CD4-positive, alpha-beta memory T cell (primary cell): ENCODE measurements at places on chromosomes 2 and 18. TPM values are rescaled to one million over a fixed set of nuclear protein-coding genes. Genes with fewer than 3 reads are reported as not detected.
A peak's percentile ranks its signal among the peaks of the same experiment; 100 is the strongest.

The ATP6V1B1 gene
- not detected for total RNA-seq

The CDKL4 gene
- 0.38 TPM for total RNA-seq

DNA sequence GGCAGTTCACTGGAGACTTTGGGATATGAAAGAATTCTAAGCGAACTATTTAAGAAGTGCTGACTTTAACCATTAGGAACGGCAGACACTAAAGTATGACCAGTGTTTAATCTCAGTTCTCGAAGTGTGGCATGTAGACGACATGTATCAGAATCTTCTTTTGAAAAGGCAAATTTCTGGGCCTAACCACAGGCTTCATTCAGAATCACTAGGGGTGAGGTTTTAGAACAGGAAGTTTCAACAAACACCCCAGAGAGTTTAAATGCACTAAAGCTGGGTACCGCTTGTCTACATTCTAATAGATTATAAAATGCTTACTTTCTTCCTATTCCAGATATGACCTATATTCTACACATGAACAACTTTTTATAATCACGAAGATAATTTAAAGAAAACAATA is 180.3 kb downstream of the ANKRD44 start:
- H3K27me3 ChIP-seq = no peaks in the 10 kb centered on the region
- H3K36me3 ChIP-seq = peaks cover 27% of the 10 kb centered on the region
- DNase-seq = peak; percentile 30
- no peak overlapping the region for H3K4me3 ChIP-seq

GRCh38 chr18:54822872-54823845 is 5.1 kb upstream of the RAB27B start:
- H3K4me3 ChIP-seq = no peak overlapping the region
- DNase-seq = no peak

DNA sequence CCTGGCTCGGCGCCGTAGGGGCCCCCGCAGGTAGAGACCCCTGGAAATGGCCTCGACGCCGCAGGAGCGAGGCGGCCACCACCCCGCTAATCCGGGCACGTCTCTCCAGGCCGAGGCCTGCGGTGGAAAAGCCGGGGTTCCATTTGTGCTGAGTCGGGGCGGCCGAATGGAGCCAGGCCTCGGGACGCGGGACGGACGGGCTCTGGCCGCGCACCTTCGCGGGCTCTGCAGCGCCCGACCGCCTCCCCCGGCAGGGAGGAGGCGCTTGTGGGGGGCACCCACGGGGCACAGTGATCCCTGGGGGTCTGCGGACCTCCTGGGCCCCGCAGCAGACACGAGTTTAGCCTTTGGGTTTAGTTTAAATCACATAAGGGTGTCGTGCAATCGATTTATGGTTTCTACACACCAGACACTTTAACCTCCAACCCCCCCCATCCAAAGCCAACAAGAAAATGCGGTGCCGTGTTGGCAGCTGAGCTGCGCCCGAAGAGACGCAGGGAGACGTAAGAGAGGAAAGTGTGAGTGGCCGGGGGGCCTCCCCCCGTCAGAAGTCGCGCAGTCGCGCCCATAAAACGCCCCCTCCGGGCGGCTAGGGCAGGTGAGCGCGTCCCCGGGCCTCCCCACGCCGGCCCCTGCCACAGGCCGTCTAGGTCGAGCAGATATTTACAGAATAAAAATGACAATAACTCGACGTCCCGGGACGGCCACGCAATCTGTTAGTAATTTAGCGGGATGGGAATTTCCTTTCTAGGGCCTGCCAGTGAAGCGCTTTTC is 1.0 kb upstream of the NFATC1 start:
- peak overlapping the region; percentile 17 for H3K4me3 ChIP-seq
- H3K36me3 ChIP-seq = no peaks in the 10 kb centered on the region
- peak; percentile 89 for DNase-seq
- H3K27me3 ChIP-seq = no peaks in the 10 kb centered on the region
- peaks cover 43% of the 10 kb centered on the region for H3K4me1 ChIP-seq

DNA sequence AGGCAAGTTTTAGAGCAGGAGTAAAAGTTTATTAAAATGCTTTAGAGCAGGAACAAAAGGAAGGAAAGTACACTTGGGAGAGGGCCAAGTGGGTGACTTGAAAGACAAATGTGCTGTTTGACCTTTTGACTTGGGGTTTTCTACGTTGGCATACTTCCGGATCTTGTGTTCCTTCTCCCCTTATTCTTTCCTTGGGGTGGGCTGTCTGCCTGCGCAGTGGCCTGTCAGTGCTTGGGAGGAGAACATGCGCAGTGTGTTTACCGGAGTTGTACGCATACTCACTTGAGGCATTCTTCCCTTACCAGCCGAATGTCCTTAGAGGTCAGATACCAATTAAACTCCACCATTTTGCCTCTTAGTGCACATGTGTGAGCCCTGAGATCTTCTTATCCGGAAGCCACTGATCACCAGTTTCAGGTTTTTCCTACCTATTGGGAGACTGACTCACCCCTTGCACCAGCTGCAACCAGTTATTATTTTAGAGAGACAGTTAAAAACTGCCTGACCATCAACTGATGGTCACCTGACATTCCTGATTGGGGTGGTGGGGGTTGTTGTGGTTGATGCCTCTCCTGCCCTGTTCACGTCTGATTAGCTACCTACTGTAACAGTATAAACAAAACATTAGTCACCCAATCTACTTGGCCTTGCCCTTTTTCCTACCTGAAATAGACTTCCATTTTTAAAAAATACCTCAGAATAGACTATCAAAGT is 67.5 kb downstream of the NYAP2 start:
- peaks cover 15% of the 10 kb centered on the region for H3K4me1 ChIP-seq
- DNase-seq = no peak
- H3K4me3 ChIP-seq = no peak overlapping the region
- H3K36me3 ChIP-seq = no peaks in the 10 kb centered on the region
